ENCODE measurements at places on chromosomes 7 and 10.

DNA sequence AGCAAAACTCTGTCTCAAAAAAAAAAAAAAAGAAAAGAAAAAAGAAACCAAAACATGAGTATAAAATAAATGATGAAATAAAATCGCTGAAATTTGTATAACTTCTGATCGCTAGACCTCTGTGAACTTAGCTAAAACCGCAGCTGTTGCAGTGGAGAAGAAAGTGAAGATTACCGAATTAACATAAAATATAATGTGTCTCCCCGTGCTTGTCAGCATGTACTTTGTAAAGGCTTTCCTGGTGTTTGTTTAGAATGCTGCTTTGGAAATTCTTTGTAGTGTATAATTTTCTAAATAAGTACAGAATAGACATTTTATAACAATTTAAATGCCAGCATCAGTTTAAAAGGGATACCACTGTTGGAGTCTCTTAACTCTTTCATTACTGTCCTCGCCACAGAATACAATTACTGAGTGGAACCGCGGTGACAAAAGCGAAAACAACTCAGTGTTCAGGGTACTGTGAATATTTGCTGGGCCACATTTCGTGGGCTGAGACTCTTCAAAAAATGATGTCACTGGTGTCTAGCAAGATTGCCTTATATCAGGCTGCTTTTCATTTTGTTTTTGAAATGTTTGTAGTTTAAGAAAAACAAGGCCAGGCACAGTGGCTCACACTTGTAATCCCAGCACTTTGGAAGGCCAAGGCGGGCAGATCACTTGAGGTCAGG lies 167.7 kb downstream of the NSUN6 start:
- no peak for DNase-seq

DNA sequence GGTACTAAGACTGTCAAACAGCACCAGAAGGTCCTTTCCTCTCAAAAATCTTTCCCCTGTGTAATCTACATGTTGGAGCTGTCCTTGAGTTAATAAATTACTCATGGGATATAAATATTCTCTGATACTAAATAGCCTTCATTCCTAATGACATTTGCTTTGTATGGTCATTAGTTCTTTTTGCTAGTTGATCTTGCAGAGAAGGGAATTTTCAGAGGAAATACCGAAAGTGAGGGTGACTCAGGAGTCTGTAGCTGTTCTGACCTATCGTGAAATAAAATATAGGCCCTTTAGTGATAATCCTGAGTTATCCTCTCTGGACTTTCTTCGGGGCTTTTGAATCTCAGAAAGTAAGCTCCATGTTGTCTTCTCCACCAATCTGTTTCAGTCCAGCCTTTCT lies 19.4 kb upstream of the CLDN12 start:
- no peak for DNase-seq

DNA sequence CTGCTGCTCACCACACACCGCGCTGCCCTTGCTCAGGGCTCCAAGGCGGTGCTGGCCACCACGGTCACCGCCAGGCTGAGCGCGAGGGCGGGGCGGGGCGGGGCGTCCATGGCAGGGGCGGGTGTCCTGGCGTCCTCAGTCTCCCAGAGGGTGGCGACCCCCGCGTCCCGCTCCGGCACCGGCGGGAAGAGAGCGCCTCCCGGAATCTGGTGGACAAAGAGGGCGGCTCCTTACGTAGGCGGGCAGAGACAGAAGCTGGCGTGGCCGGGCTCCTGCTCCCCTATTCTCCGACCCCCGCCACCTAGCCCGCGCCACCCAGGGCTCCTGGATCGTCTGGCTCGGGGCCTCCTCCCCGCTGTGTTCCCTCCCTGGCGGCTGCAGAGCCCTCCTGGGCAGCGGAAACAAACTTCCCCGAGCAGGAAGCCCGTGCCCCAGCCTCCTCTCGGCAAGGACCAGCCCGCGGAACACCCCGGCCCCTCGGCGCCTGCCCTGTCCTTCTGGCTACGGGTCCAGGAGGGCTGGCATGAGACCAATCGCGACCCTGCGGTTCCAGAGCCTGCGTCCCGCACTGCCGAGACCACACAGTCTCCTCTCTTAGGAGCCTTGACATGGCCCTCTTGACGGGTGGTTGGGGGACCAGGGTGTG lies 133.8 kb upstream of the ZNF92 start:
- DNase-seq = peak; percentile 18

- DNase-seq = no peak
Measured at GRCh38 chr10:126702181-126702580, 31.7 kb upstream of the C10orf90 start.

- DNase-seq = no peak
Measured at GRCh38 chr10:123911866-123912265, 20.3 kb upstream of the CPXM2 start.

- DNase-seq = no peak
Measured at GRCh38 chr7:71584256-71584655, 452.3 kb downstream of the GALNT17 start.

DNA sequence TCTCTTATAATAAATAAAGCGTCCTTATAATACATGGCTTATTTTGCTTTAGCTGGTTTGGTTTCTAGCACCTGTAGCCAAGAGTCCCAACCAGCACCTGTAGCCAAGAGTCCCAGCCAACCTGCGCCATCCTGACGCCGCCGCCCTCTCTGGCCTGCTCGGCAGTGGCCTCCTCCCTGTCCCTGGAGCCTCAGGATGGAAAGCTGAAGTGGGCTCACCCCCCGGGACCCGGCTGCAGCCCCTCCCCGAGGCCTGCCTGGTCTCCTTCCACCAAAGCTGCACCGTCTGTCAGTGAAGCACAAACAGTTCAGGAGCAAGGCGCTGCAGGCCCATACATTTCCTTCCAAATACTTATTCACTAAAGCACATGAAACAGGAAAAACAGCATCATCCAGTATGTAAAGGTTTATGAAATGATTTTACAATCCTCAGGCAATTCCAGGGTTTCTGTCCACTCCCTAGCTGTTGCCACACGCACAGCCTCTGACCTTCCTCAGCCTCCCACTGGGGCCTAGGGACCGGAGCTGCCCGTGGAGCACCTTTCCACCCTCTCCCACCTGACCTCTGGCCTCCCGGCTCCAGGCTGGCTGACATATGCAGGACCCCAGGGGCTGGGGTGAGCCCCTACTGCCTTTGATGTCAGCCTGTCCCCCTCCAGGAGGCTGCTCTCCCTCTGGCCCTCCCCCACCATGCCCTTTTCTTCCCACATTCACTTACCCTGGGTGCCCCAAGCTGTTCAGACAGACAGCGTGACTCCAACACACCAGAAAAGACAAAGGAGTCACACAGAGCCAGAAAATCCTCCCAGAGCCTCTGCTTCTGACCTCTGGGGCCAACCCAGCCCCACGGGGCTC lies 149.6 kb upstream of the PPP2R2D start:
- no peak for DNase-seq

- no peak for DNase-seq
Measured at GRCh38 chr7:28641752-28642545, 229.6 kb downstream of the CREB5 start.

Data from stimulated activated CD4-positive, alpha-beta T cell treated with anti-CD3 and anti-CD28 coated beads, Interleukin-15, amount 100 ng/mL, for 24 hours (primary cell).